Stimulated activated CD8-positive, alpha-beta memory T cell treated with anti-CD3 and anti-CD28 coated beads, Interleukin-4, amount 100 ng/mL, for 24 hours (primary cell): ENCODE measurements at places on chromosomes 11 and 22.

- DNase-seq: no peak
These were observed 196.2 kb upstream of the E2F8 start for GRCh38 chr11:19436932-19437331.

- no peak for DNase-seq
These were observed 140.3 kb downstream of the CRYBB2 start for GRCh38 chr22:25359601-25360261.

DNA sequence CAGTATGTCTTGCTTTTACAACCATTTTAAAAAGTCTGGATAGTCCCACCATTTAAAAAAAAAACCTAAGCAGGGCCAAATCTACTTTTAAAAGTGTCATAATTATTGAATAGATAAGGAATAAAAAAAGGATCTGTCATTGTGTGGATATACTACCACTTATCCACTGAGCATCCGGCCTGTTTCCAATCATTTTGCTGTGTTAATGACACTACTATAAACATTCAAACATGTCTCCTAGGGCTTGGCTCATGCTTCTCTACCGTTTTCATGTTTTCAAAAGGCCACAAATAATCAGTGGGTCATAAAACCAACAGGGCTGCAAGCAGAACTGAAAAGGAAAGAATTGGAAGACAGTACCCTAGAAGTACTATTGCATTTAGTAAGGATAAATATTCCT is 12.5 kb upstream of the C22orf39 start:
- no peak for DNase-seq

- no peak for DNase-seq
These were observed 73.0 kb downstream of the OSBP2 start for GRCh38 chr22:30767661-30768060.

DNA sequence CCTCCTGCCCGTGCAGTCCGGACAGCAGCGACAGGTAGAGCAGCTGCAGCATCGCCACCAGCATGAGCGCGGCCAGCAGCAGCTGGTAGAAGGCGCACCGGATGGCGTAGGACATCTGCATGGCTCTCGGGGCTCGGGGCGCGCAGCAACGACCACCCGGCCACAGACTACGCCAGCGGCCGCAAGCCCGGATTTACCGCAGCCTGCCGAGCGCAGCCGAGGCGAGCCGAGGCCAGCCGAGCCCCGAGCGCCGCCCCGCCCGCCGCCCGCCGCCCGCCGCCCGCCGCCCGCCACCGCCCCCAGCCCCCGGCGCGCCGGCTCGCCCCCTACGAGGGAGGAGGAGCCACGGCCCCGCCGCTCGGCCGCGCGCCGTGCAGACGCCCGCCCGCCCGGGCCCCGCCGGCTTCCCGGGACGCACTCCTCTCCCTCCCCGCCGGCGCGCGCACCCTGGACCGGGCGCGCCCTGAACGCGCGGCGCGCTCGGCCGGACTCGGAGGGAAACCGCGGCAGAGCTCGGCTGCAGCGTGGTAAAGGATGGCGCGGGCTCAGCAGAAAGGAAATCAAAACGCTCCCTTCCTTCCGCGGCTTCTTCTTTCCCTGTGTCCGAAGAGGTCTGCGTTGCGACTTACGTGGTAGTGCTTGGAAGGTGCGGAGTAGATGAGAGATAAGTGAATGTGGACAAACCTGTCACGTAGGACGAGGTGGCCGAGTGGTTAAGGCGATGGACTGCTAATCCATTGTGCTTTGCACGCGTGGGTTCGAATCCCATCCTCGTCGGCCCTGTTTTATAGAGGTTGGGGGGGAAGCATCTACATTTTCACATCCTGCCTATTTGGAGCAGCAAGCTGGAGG is at the start of gene B4GAT1:
TSS of gene B4GAT1 (minus strand) at position 205 of the 852 bp plus-strand sequence. CDS start at position 121, 84 bp downstream.
- DNase-seq: peak; percentile 71
